Glutamatergic neuron (in vitro differentiated cells): ENCODE measurements at places on chromosomes 2 and 18. TPM values are rescaled to one million over a fixed set of nuclear protein-coding genes. Genes with fewer than 3 reads are reported as not detected.

CKAP2L gene
- total RNA-seq = 3.3 TPM

RFTN2 gene
- total RNA-seq = 2.5 TPM

DUSP28 gene
- total RNA-seq = 2.8 TPM

DPP10 gene
- total RNA-seq = 15.1 TPM

G6PC2 gene
- not detected for total RNA-seq

GRCh38 chr2:208407667-208408066, 1.1 kb downstream of the PTH2R start:
- peak overlapping the region; percentile 79 for H3K4me3 ChIP-seq
- H3K27ac ChIP-seq = no peak overlapping the region
- peaks cover 3% of the 10 kb centered on the region for H3K4me1 ChIP-seq
- no peaks in the 10 kb centered on the region for H3K36me3 ChIP-seq

DNA sequence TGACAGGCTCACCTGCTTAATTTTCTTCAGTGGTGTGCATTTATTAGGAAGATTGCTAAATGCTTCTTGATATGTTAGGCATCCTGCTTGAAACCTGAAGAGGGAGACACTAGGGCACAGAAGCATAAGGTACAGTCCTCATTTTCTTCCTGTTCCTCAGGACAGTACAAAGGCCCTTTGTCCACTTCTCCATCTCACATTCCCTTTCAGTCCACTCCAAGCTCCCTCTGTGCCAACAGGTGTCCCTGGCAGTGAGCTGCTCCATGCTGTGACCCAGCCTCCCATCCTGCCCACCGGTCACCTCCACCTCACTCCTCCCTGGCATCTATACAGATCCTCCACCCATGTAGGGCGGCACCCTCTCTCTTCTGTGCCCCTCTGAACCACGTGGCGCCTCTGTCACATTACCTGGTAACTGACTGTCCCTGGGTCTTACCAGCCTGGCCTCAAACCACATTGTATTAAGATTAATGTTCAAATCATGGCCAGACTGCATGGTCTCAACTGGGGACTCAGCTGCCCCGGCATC, 162.8 kb downstream of the VAPA start:
- H3K36me3 ChIP-seq = peaks cover 10% of the 10 kb centered on the region
- no peak overlapping the region for H3K4me3 ChIP-seq
- DNase-seq = no peak

DNA sequence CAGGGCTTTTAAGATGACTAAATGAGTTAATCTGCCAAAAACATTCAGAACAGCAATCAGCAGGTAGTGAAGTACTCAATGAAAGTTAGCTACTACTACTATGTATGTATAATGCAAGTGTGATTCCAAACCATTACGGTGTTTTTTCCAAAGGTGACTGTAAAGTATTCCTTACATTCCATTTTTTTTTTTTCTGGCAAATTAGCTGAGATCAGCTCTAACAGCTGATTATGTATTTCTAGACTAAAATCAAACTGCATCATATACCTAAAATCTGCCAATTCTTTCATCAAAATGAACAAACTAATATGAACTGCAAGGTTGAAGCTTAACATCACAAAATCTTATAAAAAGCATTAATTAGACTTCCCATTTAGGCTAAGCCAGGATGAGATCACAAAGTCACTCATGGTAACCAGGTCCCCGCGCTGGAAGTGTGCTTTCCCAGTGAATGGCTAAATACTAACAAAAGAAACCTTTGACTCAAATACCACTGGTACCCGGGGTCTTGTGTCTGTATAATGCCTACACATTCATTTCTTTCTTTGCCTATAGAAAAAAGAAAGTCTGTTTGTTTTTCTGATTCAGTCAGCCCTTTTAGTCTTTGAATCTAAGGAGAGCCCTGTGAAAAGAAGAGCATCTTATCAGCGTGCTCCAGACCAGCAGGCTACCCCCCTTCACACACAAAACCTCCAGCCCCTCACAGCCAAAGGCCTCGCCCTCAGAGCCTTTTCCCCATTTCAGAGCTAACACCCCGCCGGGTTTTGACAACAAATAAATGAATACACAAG, 88.3 kb downstream of the RBMS1 start:
- H3K4me1 ChIP-seq = peaks cover 64% of the 10 kb centered on the region
- peak overlapping the region; percentile 85 for H3K27ac ChIP-seq
- no peaks in the 10 kb centered on the region for H3K36me3 ChIP-seq
- H3K4me3 ChIP-seq = peak overlapping the region; percentile 99
- H3K27me3 ChIP-seq = peaks cover 24% of the 10 kb centered on the region
- DNase-seq = no peak

DNA sequence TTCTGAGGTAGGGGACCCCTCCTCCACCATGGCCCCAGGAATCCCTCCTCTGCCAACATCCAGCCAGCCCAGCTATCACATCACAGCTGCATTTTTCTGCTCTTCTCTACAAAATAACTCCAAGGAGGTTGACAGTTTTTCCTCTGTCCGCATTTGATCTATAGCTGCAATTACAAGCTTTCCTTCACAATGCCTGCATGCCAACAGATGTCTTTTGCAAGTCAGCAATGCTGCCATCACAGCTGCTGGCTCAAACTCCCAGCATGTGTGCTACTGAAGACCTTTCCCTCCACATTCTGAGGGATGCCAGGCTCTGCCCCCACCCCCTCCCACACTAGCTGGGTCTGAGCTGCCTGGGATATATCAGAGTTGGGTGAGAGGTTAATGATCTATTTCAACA, 51.7 kb downstream of the MCFD2 start:
- H3K4me1 ChIP-seq = peaks cover 8% of the 10 kb centered on the region
- no peak overlapping the region for H3K27ac ChIP-seq
- no peak overlapping the region for H3K4me3 ChIP-seq
- peaks cover 6% of the 10 kb centered on the region for H3K27me3 ChIP-seq
- no peak for DNase-seq

GRCh38 chr18:59536166-59536565, 161.1 kb downstream of the CCBE1 start:
- H3K27me3 ChIP-seq = no peaks in the 10 kb centered on the region
- DNase-seq = no peak
- no peak overlapping the region for H3K4me3 ChIP-seq
- no peaks in the 10 kb centered on the region for H3K36me3 ChIP-seq
- H3K27ac ChIP-seq = no peak overlapping the region

DNA sequence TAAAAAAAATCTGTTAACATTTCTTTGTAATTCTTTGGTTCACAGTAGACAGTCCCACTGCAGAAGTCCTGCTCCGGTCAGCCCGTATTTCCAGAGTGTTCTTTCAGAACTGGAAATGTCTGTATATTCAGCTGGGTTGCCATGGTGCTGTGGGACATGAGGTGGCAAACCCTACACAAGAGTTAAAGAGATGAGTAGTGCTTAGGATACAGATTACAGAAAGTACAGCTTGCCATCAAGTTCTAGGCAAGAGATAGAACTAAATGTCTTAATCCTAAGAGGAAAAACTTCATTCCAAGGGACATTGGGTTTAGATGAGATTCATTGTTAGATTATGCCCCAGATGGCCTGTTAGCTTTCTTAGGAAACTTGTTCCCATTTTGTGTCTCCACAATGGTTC, 60.1 kb downstream of the FMNL2 start:
- H3K27ac ChIP-seq = no peak overlapping the region
- no peak overlapping the region for H3K4me3 ChIP-seq
- DNase-seq = no peak
- H3K4me1 ChIP-seq = peaks cover 66% of the 10 kb centered on the region

DNA sequence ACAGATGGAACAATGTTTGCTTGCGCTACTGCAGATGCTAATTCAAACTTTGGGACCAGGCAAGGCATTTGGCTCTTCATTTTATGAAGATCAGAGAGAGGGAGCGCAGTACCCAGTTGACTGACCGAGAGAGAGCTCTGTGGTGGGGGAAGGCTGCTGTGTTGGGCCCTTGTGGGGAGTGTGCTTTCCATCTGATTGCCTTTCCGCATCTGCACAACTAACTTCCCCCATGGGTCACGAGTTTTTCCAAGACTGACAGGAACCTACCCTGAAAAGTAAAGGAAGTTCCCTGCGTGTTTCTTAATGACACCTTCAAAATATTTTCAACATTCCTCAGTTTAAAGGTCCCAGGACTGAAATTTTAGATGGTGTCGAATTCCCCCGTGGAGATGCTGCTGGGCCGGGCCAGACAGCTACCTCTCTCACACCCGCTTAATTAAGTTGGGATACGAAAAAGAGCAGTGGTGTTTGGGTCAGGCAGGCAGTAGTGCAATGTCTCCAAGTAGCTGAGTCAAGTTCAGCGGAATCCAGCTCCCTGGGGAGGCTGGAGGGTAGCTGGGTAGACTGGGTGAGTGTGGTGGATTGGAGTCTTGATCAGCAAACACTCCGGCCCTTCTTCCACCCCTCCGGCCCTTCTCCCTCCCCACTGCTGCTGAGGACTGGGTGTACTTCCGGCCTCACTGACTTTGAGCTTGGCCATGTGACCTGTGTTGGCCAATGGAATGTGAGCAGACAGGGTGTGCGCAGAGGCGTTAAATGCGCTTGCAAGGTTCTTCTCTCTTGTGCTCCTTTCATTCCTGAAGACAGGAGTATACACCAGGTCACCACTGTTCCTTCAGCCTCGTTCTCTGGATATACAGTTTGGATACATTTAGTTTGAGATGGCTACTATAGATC, 2.3 kb upstream of the ARHGAP25 start:
- no peak overlapping the region for H3K27ac ChIP-seq
- H3K27me3 ChIP-seq = no peaks in the 10 kb centered on the region
- H3K4me3 ChIP-seq = no peak overlapping the region
- no peak for DNase-seq

GRCh38 chr18:74155276-74155675, 7.0 kb downstream of the TIMM21 start:
- no peak overlapping the region for H3K27ac ChIP-seq
- H3K36me3 ChIP-seq = no peaks in the 10 kb centered on the region

DNA sequence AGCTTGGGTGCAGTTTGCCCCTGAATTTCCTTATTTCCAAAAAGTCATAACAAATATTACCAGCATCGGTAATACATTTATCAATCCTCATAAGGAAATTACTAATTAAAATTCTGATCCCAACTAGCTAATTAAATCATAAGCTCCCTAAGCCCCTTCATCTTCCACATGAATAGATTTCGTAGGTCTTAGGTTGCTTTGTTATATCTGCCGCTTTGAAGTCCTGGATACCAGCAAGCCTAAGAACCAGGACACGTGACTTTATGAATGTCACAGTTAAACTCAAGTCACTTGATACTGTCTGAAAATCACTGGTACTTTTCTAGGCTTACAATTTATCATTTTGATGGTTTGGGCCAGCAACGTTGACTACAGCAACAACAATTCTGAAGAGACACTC, 134.8 kb upstream of the CAVIN2 start:
- no peak overlapping the region for H3K27ac ChIP-seq
- no peaks in the 10 kb centered on the region for H3K27me3 ChIP-seq
- DNase-seq = no peak
- H3K4me1 ChIP-seq = peaks cover 5% of the 10 kb centered on the region
- H3K4me3 ChIP-seq = no peak overlapping the region

GRCh38 chr2:7634409-7634808, 717.2 kb downstream of the RNF144A start:
- no peaks in the 10 kb centered on the region for H3K27me3 ChIP-seq
- H3K36me3 ChIP-seq = no peaks in the 10 kb centered on the region
- H3K4me1 ChIP-seq = no peaks in the 10 kb centered on the region
- H3K4me3 ChIP-seq = no peak overlapping the region
- no peak overlapping the region for H3K27ac ChIP-seq
- no peak for DNase-seq

GRCh38 chr2:79977792-79978191, 326.8 kb downstream of the LRRTM1 start:
- no peaks in the 10 kb centered on the region for H3K27me3 ChIP-seq
- H3K27ac ChIP-seq = no peak overlapping the region
- H3K4me1 ChIP-seq = no peaks in the 10 kb centered on the region
- peaks cover 10% of the 10 kb centered on the region for H3K36me3 ChIP-seq
- DNase-seq = no peak

GRCh38 chr2:12932192-12932591, 215.5 kb downstream of the TRIB2 start:
- H3K36me3 ChIP-seq = no peaks in the 10 kb centered on the region
- no peak for DNase-seq
- no peak overlapping the region for H3K27ac ChIP-seq

DNA sequence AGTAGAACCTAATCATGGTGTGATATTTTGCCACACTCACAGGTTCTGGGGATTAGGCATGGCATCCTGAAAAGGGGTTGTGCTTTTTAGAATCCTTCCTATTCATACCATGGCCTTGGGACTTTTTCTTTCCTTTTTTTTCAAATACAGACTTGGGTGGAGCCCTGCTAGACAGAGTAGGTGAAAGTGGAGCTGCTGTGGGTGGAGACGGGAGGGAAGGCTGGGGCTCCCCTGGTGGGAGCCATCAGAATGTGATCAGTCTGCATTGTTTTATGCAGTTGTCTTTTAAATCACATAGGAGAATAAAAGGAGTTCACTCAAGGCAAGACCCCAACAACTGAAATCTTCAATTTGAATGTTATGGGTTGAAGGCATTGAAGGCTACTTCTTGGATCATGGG, 130.2 kb downstream of the VAPA start:
- peaks cover 22% of the 10 kb centered on the region for H3K4me1 ChIP-seq
- H3K27ac ChIP-seq = peak overlapping the region; percentile 68
- peaks cover 3% of the 10 kb centered on the region for H3K27me3 ChIP-seq
- peaks cover 5% of the 10 kb centered on the region for H3K36me3 ChIP-seq
- no peak overlapping the region for H3K4me3 ChIP-seq

DNA sequence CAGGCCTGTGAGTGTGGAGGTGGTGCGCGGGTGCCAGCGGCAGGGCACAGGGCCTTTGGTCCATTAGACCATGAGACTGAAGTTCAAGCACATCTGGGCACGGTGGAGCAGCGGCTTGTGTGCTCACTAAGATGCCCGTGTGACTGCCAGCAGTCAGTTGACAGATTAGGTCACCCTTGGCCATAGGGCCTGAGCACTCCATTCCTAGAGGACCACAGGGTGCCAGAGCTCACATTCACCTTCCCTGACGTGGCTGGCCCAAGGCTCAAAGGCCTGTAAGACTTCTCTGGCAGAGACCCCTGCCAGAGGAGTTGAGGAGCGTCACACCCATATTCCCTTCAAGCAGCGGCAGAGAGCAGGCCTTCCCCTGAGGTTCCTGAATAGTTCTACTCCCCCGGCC, 650 bp downstream of the LHCGR start:
- H3K36me3 ChIP-seq = no peaks in the 10 kb centered on the region
- H3K27ac ChIP-seq = no peak overlapping the region
- peaks cover 4% of the 10 kb centered on the region for H3K4me1 ChIP-seq
- peaks cover 4% of the 10 kb centered on the region for H3K27me3 ChIP-seq
- no peak for DNase-seq

- H3K4me3 ChIP-seq = peak overlapping the region; percentile 28
- peaks cover 3% of the 10 kb centered on the region for H3K27me3 ChIP-seq
- DNase-seq = no peak
- H3K36me3 ChIP-seq = no peaks in the 10 kb centered on the region
- H3K27ac ChIP-seq = peak overlapping the region; percentile 40
- peaks cover 60% of the 10 kb centered on the region for H3K4me1 ChIP-seq
These were observed 8.7 kb downstream of the SMAD7 start for GRCh38 chr18:48942086-48942485.

GRCh38 chr2:16102976-16103380, 162.6 kb downstream of the MYCN start:
- H3K4me1 ChIP-seq = peaks cover 13% of the 10 kb centered on the region
- H3K4me3 ChIP-seq = no peak overlapping the region
- peaks cover 3% of the 10 kb centered on the region for H3K27me3 ChIP-seq
- no peak overlapping the region for H3K27ac ChIP-seq

GRCh38 chr2:103773884-103774283, 1012.1 kb downstream of the TMEM182 start:
- peaks cover 2% of the 10 kb centered on the region for H3K27me3 ChIP-seq
- no peak overlapping the region for H3K27ac ChIP-seq
- H3K4me3 ChIP-seq = no peak overlapping the region
- peaks cover 3% of the 10 kb centered on the region for H3K4me1 ChIP-seq

GRCh38 chr2:47221946-47222345, 66.8 kb upstream of the STPG4 start:
- H3K4me1 ChIP-seq = peaks cover 47% of the 10 kb centered on the region
- H3K4me3 ChIP-seq = no peak overlapping the region
- no peaks in the 10 kb centered on the region for H3K36me3 ChIP-seq
- no peak for DNase-seq
